ENCODE measurements at places on chromosomes 3 and 15.

DNA sequence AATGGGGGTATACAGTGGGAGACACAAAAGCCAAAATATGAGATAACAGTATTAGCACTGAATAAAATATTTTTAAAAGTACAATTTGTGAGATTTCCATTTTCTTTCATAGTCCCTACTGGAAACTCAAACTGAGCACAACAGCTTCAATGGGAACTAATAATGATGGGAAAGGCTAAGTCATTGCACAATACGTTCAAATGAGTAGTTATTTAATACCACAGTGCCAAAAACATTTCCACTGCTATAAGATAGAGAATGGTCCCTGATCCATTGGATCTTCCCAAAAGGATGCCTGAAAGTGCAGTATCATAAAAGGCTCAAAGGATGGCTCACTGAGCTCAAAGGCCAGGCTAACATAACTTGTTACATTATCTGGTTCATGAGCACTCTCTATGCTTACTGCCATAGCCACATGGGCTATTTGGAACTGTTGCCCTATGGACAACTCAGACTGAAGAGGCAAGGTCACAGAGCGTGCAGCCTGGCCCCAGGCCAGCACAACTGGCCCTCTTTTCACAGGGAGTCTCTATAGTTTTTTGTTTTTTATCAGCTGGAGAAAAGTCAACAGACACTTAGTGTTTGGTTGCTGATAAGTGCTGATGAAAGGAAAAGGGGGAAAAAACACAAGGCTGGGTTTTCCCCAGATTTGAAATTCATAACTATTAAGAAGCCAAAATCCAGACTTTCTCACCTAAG is 54.1 kb upstream of the PPIB start:
- DNase-seq = no peak

GRCh38 chr15:96716478-96716877 is 386.0 kb downstream of the NR2F2 start:
- DNase-seq = no peak

- DNase-seq = no peak
Observed at GRCh38 chr3:197286678-197287077, 11.7 kb downstream of the DLG1 start.

GRCh38 chr15:43251185-43251870 is 15.4 kb downstream of the TGM5 start:
- no peak for DNase-seq

Data from NCI-H2107 (cell line).